ENCODE measurements at places on chromosomes 7 and 10.

- DNase-seq = no peak
Measured at GRCh38 chr10:107264742-107265141, 100.2 kb upstream of the SORCS1 start.

GRCh38 chr7:22223807-22224206, 133.1 kb downstream of the RAPGEF5 start:
- no peak for DNase-seq

DNA sequence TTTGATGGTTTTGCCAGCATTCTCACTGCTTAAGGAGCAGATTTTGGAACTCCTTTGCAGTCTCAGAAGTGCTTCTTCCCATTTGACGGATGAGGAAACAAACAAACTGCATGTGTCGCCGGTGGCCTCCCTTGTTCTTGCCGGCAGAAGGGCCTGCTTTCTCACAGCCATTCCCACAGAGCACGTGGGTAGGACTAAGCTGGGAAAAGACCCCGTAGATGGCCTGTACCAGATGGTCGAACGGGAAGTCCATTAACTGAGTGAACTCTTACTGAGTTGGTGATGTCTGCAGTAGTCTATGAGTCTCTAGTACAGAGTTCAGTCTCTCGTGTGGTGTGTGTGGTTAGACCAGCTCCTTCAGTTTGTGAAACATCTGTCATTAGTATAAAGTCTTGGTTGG, 131.9 kb downstream of the TRRAP start:
- DNase-seq = no peak

DNA sequence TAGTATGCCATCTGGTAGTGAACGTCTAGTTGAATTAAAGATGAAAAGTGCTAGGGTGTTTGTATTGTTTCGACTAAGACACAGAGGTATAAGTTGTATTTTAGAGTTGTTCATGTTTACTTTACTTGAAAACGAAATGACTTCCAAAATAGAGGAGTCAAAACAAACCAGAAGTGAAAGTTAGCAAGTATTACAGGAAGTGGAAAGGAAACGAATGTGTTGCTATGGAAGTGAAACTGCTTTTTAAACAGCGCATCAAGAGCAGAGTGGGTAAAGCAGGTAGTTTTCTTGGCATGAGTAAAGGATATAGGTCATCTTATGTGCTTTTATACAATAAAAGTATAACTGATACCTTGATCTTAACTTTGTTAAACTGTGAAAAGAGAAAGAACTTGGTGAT, 20.0 kb upstream of the GALNTL5 start:
- peak; percentile 82 for DNase-seq

- DNase-seq = no peak
Measured at GRCh38 chr10:123126246-123126645, 9.5 kb upstream of the HMX3 start.

DNA sequence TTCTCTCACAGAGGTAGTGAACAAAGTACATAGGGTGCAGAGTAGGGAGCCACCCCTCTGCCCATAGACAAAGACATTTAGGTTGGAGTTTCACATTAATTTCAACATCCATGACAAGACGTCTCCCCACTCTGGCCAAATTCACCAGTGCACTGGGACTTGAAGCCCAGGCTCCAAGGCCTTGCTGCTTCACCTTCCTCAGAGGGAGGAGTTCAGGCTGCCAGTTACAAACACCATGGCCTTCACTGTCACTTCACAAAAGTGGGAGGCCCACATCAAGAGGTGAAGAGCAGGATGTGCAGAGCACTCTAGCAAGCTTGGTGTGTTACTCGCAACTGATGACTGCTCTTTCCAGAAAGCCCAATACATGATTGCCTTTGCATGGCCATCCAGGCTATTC, 15.8 kb upstream of the ARHGAP22 start:
- DNase-seq = no peak

GRCh38 chr10:85593226-85593772, 773.3 kb downstream of the GRID1 start:
- DNase-seq = no peak

GRCh38 chr7:1387261-1387660, 72.0 kb downstream of the MICALL2 start:
- DNase-seq = no peak

DNA sequence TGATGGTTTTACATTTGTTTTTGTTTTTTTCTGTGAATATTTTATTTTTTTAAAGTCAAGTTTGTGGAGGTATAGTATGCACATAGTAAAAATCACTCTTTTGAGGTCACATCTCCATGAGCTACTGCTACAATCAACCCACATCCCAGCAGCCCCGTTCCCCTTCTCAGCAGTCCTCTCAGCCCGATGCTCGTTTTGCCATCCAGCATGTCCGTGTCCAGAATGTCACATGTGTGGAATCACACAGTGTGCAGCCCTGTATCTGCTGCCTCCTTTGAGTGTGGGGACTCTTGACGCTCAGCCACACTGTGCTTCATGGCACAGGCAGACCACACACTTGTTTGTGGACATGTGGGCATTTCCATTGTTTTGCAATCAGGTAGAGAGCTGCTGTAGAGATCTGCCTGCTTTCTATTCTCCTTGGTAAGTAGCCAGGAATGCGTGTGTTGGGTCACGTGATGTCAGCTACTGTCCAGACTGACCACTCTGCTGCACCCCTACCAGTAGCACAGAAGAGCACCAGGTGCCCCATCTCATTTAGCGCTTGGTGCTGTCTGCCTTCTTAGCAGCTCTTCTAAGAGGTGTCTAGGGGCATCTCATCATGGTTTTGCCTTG, 71.6 kb upstream of the CAMK2B start:
- no peak for DNase-seq

DNA sequence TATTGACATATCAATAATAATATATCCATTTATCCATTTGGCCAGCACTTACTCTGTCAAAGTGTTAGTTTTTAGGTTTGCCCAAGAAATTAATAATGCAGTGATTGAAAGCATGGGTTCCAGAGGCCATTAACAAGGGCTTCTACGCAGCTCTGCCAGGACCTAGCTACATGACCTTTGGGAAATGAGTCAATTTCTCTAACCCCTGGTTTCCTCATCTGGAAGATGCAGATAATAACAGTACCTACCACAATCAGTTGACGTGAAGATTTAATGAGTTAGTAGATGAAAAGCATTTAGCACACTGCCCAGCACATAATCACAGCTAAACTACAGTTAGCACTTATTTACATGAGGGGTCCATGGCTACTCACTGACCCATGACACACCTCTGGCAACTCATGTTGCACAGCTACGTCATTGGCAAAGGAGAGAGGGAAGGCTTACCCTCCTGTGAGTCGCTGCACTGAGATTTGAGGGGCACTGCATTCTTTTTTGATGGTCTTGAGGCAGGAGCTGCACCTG, 263.7 kb downstream of the PLXNA4 start:
- DNase-seq = no peak

- DNase-seq = peak; percentile 86
Measured at GRCh38 chr7:137903382-137904169, 56.8 kb upstream of the DGKI start.

GRCh38 chr7:92478095-92478494, 349 bp upstream of the ERVW-1 start:
- no peak for DNase-seq

DNA sequence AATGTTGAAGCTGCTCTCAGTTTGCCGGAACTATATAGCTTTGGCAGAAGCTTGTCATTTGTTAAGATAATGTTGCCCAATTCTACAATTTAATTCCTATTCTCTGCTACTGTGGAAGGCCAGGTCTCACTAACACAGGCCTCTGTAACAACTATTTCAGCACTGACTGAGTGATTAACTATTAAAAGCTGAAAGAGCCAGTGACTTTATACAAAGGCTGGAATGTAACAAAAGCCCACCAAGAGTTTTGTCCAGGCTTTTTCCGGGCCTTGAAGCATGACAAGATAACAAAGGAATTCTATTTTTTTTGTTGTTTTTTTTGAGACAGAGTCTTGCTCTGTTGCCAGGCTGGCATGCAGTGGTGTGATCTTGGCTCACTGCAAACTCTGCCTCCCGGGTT, 795.6 kb downstream of the PHTF2 start:
- DNase-seq = no peak

- no peak for DNase-seq
Measured at GRCh38 chr7:83921271-83921940, 272.5 kb upstream of the SEMA3E start.

GRCh38 chr10:23318359-23318758, 26.2 kb downstream of the C10orf67 start:
- no peak for DNase-seq

GRCh38 chr10:3213758-3214515, 41.4 kb upstream of the PITRM1 start:
- DNase-seq = no peak

DNA sequence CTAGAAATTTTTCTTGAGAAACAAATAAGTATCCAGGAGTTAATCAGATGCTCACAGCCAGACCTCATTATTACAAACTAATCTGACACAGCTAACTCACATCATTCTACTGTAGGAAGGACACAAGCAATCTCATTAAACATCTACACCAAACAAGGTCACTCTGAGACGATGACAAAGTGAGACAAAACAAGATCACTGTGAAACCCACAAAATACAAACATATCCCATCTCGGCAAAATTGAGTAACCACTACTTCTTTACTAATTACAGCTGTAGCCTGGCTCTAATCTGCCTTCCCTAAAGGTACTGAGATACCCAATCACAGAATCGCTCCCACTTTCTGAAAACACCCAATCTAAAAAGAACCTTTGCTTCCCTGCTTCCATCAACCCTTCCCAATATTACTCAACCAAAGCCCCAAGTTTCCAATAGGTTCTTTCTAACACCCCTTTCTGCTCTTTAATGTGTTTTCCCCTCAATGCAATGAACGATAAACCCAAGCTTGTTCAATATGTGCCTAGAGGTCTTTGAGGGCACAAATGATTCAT, 26.9 kb downstream of the CCDC6 start:
- no peak for DNase-seq

- DNase-seq = no peak
Measured at GRCh38 chr7:70624500-70625103, 507.3 kb upstream of the GALNT17 start.

GRCh38 chr10:14569274-14570060, 205.2 kb downstream of the FAM107B start:
- no peak for DNase-seq

- no peak for DNase-seq
Measured at GRCh38 chr7:107922886-107923285, 31.9 kb downstream of the DLD start.

- no peak for DNase-seq
Measured at GRCh38 chr10:13775786-13776775, 189.3 kb downstream of the PRPF18 start.

GRCh38 chr10:131739206-131739605, 161.6 kb upstream of the PPP2R2D start:
- no peak for DNase-seq

DNA sequence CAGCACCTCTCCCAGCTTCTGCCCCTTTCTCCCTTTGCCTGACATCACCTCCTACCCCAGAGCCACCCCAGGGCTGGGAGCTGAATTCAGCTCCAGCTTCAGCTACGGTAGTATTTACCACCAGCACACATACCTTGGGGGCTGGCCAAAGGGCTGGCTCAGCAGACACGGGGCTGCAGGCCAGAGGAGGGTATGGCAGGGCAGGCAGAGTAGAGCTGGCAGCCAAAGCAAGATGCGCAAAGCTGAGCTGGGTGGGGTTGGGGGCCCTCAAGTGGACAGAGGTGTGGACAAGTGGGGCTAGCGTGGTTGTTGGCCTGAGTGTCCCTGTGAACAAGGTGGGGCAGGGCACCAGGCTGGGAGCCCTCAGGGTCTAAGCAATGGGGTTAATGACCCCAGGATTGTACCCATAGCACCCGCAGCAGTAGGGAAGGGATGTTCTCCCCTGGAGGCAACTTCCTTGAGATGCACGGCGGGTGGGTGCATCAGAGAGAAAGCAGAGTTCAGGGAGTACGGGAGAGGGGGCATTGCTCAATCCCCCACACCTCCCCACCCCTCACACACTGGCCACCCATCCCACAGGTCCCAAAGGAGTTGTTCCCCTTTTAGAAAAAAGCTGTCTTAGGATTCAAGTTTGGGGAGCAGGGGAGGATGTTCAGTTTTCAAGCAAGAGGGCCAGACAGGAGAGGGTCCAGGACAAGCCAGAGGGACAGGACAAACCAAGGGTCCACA, 8.0 kb downstream of the VSIR start:
- no peak for DNase-seq

DNA sequence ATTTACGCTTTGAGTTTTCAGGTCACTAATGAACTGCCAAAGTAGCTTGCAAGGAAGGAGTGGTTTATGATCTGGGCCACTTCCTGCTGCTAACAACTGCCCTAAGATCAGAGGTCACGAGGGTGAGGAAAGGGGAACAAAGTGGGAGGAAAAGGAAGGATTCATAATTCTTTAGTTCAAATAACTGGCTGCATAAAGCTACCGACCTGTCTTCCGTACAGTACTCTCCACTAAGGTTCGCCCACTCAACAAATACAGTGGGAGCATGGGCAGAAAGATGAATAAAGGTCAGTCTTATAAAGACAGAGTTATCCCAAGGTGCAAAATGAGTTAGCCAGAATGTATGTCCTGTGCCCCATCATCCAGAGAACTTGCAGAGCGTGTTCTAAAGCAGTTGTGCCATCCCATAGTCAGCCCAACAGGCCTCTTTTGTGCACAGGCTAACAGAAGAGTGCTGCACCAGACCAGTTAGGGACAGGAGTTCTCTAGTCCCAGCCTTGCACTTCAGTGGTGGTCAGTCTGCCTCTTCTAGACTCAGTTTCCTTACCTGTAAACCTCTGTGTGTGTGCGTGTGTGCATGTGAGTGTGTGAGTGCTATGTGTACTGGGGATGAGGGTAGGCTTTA, 65.9 kb downstream of the CREB3L2 start:
- DNase-seq = peak; percentile 41

DNA sequence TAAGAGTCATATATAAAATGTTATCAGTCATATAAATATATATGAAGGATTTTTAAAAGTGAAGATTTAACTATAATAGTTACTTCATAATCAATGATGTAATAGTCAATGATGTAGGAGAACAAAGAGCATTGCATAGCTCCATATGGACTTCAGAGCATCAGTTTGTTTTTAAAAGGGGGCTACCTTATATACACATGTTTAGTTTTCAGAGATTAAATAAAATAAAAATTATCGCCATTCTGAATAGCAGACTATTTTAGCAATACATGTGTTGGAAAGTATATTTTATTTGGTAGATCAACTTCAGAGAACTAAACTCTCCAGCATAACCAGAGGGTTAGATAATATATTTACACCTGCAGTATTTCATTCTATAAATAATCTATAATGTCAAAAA, 29.1 kb upstream of the EPC1 start:
- DNase-seq = no peak

- DNase-seq = no peak
Measured at GRCh38 chr7:94406696-94407095, 12.0 kb downstream of the COL1A2 start.

DNA sequence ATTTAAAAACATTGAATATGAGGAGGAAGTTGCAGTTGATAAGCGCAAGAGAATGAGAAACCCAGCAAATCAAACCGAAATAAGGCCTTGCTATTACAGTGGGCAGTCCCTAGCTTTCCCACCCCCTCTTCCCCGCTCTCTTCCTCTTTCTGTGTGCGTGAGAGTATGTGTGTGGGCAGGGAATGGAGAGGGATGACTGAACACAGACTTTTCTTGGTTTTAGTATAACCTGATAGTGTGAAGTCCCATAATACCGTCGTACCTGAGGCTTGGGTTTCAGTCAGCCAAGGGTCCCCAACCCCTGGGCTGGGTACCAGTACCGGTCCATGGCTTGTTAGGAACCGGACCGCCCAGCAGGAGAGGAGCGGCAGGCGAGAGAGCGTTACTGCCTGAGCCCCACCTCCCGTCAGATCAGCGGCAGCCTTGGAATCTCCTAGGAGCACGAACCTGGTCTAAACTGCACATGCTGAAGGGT, 255.3 kb downstream of the CELF2 start:
- no peak for DNase-seq
